ENCODE measurements at places on chromosomes 2 and 18.

GRCh38 chr2:12052796-12053195, 306.4 kb downstream of the LPIN1 start:
- DNase-seq: no peak

DNA sequence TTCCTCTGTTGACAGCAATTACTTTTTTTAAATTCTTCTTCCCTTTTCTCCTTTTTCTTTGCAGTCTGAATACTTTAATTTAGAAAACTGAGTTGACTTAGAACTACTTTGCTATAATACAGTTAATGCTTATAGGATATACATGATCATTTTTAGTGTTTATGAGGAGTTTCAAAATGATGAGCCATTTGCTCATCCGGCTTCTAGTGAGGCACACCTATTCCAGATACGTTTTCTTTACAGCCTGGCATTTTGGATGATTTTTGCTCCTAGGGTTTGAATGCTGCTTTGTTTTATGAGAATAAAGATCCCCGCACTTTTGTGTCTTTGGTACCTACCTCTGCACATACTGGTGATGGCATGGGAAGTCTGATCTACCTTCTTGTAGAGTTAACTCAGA, 52.8 kb downstream of the EIF5B start:
- no peak for DNase-seq

DNA sequence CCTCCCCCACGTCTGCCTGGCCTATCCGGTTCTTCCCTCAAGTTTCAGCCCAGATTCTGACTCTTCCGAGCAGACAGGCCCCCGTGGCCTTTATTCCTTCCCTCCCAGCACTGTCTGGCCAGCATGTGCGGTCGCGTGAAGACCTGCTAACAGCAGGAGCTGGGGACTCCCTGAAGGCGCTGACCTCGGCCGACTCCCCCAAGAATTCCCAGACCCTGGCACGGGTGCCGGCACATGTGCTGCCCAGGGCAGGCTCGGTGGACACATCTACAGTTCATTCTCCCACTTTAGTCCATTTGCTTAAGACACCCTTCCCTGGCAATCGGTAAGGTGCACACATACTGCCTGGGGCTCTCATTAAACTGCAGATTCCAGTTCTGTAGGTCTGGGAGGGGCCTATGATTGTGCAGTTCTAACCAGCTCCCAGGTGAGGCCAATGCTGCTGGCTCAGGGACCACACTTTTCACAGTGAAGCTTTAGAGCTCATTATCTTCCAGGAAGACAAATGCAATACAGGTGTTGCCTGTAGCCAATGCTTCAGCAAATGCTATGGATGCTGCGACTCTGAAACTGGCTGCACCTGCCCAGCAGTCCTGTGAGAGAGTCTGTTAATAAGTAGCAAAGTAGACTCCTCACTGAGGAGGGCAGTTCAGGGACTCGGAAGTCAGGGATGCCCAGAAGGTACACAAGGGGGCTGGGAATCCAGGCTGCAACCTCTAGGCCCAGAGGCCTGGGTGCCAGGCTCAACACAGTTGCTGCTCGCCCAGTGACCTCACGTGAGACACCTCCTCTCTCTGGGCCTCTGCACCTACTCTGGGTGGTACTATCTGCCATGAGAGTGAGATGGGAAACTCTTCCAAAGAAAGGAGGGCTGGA, 45.4 kb upstream of the TAF1B start:
- DNase-seq: no peak

DNA sequence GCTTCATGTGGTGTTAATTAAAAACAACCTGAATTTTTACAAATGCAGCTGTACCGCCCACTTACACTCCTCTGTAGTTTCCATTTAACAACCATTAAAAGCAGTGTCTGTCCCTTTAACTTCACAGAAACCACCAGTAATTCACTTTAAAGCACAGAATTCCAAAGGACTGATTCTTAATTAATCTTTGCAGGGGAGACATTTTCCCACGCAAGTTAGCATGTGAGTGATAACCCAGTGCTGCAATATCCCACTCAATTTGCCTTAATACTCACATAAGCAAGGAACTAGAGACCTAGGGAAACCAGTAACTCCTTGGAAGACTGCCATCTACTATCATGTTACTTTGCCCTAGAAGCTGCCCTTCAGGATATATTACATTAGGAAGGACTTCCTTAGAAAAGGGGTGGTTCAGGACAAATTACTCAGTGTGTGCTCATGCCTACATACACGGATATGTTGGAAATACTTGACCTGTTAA, 102.3 kb downstream of the OSR1 start:
- no peak for DNase-seq

- no peak for DNase-seq
These were observed at the start of gene PRLH for GRCh38 chr2:237566401-237567235. Gene PRLH, plus strand, starts transcription at chr2:237566574. Its CDS starts 0 bp downstream, at chr2:237566574.

DNA sequence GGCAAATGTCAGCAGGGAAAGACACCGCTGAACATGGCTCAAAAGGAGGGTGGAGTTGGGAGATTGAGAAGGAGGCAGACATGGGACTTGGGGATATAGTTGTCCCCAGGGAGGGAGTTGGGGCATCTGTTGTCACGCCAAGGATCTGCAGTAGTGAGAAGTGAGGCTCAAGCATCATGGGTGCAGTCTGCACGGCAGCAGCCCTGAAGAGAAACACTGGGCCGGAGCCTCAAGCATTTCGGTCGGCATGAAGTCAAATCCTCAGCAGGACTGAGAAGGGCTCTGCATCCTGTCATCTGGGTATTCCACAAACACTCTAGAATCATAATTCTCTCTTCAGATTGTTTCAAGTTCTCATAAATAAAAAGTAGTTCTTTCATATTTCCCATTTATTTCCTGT, 132.7 kb upstream of the DAPL1 start:
- no peak for DNase-seq

GRCh38 chr2:67851956-67852824, 210.6 kb downstream of the C1D start:
- no peak for DNase-seq

GRCh38 chr2:52821631-52822030, 946.0 kb upstream of the CHAC2 start:
- DNase-seq: no peak

- no peak for DNase-seq
These were observed 104.0 kb downstream of the MCFD2 start for GRCh38 chr2:46811379-46812310.

GRCh38 chr2:57617318-57617717, 429.3 kb upstream of the VRK2 start:
- DNase-seq: no peak

- DNase-seq: no peak
These were observed 102.0 kb downstream of the ZNF532 start for GRCh38 chr18:58966704-58967103.

DNA sequence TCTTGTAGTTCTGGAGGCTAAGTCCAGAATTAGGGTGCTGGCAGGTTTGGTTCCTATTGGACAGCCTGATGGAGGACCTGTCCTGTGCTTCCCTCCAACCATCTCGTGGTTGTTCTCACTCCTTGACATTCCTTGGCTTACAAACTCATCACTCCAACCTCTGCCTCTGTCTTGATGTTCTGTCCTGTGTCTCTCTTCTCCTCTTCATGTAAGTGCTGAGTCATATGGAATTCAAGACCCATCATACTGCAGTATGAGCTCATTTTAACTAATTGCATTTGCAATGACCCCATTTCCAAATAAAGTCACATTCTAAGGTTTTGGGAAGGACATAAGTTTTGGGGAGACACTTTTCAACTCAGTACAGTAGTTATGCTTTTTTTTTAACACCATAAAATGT, 374.7 kb downstream of the TRIB2 start:
- DNase-seq: no peak

GRCh38 chr2:98385050-98385699, 38.9 kb downstream of the CNGA3 start:
- DNase-seq: peak; percentile 77

DNA sequence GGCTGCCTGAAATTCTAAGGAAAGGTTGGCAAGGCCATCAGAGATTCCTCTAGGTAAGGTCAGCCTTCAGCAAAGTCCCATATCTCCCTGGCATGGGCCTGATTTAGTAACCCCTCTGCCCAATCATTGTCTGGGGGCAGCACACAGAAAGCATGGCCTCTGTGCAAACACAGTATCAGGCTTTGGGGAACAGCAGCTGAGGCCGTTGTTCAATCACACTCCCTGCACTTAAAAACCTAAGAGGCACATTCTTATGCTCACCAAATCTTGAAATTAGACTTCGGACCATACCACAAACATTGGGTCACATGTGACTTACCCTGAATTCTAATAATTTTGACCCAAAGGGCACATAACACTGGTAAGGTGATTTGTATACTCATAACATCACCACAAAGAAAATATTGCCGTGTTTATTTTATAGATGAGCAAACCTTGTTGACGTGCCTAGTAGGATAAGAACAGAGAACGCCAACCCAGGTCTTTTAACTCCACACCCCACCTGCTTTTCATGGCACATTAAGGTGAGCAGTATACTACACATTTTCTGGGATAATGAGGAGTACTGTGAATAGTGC, 212.7 kb downstream of the HNMT start:
- no peak for DNase-seq

DNA sequence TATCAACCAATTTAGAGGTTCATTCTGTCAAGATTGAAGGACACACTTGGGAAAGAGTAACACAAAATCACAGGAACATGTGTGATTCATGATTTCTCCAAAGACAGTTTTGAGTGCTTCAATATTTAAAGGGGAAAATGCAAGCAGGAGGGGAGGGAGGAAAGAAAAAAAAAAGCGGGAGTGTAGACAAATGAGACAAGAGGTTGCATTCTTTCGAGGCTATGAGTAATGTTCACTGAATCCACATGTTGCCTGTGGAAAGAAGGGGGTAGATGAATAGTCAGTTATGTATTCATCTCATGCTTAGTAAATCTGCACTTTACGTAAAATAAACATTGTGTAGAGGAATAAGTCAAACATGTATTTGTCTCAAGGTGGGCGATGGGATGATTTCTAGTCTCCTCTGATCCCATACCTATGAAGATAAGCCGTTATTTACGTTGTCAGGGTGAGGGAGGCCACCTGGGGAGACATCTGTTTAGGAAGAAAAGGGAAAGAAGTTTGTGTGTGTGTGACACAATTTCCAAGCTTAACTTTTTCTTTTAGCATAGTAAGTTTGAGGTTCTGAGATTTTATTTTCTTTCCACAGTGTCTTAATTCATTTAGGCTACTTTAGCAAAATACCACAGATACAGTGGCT, 211.0 kb upstream of the ZC3H15 start:
- no peak for DNase-seq

GRCh38 chr2:192952245-192952644, 757.5 kb upstream of the TMEFF2 start:
- no peak for DNase-seq

DNA sequence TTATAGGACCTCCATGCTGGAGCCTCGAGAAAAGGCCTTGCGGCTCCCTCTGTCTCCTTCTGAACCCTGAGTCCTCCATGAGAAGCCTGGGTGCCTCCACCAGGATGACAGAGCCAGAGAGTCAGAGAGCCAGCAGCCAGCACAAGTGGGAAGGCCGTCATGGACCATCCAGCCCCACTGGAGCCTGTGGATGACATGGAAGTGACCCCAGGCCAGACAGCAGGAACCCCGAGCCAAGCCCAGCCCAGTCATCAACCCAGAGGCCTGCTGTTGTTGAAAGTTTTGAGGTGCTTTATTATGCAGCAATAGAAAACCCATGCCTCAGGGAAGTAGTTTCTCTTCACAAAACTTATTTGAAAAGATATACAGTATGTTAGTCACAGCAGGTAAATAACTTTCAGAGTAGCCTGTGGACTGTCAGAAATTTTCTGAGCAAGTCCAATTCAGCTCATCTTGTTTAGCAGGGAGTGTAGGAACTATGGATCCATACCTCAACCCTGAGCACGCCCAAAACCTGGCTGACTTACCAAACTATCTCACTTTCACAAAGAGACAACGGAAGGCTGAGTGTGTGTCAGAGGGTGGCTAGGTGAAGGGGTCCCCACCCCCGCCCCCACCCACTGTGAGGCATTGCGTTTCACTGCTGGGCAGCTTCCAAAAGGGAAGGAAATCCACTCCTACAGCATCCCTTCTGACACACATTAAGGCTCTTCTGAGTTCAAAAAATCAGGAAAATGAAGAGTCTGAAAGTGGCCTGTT, 79.9 kb upstream of the NDUFV2 start:
- no peak for DNase-seq

- no peak for DNase-seq
These were observed 205.5 kb downstream of the UBE2E3 start for GRCh38 chr2:181185948-181186347.

DNA sequence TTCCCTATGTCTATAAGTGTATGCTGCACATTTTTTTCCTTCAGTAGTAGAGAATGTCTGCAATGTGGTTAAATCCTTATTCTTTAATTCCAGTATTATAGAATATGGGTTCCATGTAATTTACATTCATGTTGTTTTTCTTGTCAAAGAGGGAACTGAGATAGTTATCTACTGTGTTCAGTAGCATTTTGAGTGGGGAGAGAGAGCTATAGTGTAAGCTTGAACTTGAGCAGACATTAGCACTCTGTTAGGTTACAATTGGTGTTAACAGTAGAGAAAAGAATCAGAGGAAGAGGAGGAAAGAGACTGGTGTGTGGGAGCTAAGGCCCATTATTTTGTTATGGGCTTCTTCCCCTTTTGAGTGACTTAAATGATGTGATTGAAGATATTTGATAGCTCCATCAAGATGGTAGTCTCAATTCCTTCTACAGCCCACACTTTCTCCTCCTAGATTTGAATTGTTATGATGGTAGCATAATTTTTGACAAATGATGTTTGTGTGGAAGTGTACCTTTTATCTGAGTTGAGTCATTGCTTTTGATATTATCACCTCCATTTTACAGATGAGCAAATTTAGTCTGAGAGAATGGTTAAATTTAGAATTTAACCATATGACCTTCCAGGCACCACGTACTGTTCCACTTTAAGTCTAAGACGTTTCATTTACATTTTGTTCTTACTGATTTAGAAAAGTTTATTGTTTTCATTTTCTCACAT, 71.3 kb downstream of the FMNL2 start:
- no peak for DNase-seq

DNA sequence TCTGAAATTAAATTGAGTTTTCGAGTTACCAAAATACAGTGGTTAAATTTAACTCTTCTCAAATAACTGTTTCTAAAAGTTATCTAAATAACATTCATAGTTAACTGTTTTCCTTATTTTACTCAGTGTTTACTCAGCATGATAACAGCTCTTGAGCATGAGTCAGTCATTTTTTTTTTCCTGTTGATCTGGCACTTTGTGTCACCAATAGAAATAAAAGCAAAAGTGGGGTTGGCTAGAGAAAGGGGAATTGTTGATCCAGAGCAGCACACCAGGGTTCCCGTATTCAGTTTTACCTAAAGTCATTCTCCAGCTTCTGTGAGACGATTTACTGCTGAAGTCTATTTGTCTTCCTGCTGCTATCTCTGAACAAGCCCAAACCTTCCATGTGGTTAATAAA, 851.6 kb downstream of the DCC start:
- DNase-seq: no peak

- DNase-seq: no peak
These were observed 46.4 kb upstream of the ODC1 start for GRCh38 chr2:10494351-10495066.

GRCh38 chr18:58407263-58407648, 221.6 kb downstream of the ALPK2 start:
- no peak for DNase-seq

GRCh38 chr2:161122772-161123530, 37.3 kb upstream of the TANK start:
- no peak for DNase-seq

- DNase-seq: no peak
These were observed 110.5 kb downstream of the GATA6 start for GRCh38 chr18:22279741-22280452.
